Activated CD4-positive, alpha-beta memory T cell treated with anti-CD3 and anti-CD28 coated beads, Interleukin-2, amount 10 ng/mL, durations not matched to agents 7 days and 5 days (primary cell): ENCODE measurements at places on chromosomes 11 and 22. TPM values are rescaled to one million over a fixed set of nuclear protein-coding genes. Genes with fewer than 3 reads are reported as not detected.

DNA sequence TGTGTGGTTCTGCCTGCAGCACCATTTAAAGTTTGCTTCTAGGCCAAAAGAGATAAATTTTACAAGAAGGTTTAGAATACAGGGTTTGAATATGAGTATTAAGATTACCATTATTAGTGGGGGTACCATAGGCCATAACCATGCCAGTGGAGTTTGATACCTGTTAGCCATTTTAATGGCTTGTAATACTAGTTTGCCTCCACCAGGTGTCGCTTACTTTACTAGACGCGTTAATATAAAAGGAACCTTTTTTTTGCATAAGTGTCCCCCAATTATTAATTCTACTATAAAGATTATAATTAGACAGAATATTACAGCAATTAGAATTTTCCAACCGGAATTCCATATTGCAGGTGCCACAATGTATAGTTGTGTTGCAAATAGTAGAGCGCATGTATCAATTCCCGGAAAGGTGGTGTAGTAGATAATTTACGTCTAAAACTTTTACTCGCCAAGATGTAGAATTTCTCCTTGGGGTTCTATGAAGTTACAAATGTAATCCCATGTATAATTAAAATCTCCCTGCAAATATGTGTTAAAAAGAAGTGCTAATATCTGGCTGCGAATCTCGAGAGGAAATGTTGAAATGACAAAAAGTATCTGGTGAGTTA lies 16.1 kb downstream of the MS4A6E start:
- DNase-seq: no peak

DNA sequence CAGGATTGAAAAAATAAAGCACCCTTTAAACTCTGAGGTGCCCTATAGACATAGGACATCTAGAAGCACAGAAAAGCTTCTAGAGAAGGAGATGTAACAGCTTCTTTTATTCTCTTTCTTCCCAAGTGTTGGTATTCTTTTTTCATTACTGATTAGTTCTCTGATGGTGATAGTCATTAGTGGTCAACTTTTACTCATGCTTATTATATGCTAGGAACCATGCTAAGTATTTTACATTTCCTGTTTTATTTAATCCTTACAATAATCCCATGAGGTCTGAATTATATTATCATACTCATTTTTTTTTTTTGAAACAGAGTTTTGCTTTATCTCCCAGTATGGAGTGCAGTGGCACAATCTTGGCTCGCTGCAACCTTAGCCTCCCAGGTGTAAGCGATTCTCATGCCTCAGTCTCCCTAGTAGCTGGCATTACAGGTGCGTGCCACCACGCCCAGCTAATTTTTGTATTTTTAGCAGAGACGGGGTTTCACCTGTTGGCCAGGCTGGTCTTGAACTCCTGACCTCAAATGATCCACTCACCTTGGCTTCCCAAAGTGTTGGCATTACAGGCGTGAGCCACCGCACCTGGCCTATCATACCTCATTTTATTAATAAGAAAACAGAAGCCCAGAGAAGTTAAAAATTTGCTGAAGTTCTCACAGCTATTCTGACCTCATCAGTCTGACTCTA lies 3.0 kb downstream of the C11orf52 start:
- no peak for DNase-seq

DNA sequence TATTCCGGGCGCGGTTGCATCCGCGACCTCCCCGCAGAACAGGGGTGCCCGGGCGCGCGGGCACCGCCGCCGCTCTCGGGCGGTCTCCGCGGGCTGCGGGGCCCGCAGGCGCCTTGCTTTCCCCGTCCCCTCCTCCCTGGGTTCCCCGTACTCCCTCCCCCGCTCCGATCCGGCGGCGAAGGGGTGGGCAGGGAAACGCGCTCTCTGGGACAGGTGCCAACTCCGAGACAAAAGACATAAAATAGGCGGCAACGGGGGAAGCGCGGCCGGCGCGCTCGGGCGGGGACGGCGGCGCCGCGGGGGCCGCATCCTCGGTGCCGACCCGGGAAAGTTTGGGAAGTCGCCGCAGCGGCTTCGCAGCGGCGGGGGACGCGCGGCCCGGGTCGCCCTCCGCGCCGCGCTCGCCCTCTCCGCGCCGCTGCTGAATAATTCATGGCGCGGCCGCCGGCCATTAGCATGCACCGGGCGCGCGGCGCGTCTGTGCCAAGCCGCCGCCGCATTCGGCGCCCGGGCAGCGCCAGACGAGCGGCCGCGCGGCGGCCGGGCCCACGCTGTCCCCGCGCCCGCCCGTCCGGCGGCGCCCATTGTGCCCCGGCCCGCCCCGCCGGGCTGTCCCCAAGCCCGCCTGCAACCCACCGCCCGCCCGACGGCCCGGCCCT lies 78.7 kb upstream of the PPARA start:
- peak; percentile 52 for DNase-seq

DNA sequence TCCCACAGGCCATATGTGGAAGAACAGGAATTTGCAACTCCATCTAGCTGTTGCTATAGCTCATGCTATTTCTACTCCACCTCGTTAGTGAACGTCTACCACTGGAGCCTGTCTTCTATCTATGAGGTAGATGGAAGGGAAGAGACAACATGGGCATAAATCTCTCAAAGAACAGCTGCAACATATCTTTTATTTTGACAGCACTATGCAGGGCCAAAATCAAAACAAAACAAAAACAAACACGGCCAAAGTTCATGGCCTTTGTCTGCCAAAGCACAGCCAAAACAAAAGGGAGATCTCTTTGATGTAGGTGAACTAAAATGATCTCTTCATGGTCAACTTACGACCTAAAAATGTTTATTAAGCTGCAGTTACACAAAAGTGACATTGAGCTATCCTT lies 215.2 kb upstream of the MPPED2 start:
- no peak for DNase-seq

GRCh38 chr22:21726650-21727049 lies 8.9 kb downstream of the YPEL1 start:
- peak; percentile 54 for DNase-seq

GRCh38 chr11:85740481-85741400 lies 54.7 kb upstream of the CCDC89 start:
- no peak for DNase-seq

DNA sequence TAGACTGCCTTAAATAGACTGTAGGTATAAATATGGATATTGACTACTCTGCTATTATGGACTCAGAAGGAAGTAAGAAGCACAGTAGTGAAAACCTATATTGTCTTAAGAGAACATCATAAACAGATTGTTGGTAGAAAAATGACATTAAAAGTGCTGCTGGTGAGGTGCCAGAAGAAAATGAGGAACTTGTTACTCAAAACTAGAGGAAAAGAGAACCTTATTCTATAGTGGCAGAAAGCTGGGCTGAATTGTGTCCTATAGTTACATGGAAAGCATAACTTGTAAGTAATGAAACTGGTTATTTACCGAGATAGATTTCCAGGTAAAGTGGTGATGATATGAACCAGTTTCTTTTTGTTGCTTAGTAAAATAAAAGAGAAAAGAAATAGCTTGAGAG lies 109.7 kb upstream of the CTSC start:
- DNase-seq: no peak

GRCh38 chr11:8661001-8661795 lies 21.3 kb downstream of the TRIM66 start:
- DNase-seq: no peak

DNA sequence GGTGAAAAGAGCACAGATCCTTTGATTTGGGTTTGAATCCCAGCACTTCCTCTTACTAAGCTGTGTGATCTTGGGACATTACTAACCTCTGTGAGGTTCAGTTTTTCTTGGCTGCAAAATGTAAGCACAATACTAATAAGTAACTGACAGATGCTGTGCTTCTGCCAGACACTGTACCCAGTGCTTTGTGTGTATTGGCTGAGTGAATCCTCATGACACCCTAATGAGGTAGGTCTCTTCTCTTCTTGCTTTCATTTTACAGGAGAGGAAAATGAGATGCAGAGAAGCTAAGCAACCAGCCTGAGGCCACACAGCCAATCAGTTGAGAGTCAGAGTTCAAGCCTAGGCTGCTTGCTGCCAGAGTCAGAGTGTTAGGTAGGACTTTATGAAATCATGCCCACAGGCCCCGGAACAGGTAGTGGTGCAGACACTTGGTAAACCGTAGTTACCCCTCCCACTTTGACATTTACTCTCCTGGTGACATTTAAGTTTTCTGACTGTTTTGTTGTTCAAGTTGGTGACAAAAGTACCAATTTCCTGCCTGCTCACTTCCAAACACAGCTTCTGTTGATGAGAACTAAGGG lies 21.2 kb downstream of the PTPRJ start:
- DNase-seq: peak; percentile 93

DNA sequence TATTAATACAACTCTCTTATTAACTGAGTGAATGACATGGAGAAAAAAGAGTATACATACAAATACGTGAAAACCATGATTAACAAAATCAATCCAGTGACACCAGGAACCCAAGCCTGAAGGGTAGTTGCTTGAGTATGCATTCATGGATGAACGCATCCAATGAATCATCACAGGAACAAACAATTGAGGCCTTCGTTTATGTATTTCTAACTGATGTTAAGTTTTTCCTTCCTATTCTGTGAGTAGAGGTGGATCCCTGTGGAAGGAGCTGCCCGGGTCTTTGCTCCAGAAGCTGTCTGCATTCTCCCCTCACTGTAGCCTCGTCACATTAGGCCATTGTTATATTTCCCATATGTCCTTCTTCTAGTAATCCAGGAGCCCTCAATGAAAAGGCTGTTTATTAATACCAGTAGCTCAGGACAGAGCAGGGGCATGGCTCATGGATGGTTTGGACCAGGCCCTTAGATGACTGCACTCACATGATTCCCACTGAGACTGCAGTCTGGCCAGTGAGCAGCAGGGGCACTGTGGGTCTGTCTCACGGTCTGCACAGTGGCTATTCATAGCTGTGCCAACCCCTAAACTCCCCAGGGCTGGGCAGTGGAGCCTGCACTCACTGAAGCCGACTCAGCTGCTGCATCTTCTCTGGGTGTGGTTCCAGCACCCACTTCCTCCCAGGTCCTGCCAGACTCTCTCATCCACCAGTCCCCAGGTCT lies 128.1 kb upstream of the TOP3B start:
- peak; percentile 78 for DNase-seq

DNA sequence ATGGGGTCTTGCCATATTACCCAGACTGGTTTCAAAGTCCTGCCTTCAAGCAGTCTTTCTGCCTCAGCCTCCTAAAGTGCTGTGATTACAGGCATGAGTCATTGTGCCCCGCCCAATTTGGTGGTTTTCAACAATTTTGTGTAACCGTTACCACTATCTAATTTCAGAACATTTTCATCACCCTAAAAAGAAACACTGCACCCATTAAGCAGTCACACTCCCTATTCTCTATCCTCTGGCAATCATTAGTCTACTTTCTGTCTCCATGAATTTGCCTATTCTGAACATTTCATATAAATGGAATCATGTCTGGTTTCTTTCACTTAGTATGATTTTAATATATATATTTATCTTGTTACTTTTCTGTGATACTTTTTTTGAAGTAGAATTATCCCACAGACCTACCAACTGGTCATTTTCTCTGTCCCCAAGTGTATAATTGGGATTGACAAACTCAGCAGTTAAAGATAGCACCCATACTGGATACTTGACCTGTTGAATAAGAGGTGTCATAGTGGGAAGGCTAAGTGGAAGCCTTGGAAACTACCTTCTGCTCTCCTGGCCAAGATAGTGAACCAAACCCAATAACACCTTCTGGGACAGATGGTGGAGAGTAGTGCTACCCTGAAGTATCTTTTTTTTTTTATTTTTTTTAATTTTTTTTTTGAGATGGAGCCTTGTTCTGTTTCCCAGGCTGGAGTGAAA lies 64.8 kb downstream of the STIM1 start:
- peak; percentile 84 for DNase-seq

DNA sequence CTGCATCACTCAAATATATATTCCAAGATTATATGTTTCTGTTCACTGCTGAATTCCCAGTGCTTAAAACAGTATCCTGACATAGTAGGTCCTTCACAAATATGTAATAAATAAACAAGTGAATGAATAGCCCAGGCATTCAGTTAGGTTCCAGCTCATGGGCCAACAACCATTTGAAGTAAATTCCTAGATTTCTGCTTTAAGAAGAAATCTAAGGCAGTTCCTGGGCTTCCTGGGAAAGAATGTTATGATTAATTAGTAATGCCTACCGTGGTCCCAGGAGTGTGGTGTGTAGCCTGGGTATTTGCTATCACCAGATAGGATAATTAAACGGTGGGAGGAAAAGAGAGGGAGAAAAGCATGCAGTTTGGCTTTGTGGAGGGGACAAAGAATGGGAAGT lies 576.8 kb downstream of the SOX6 start:
- DNase-seq: no peak

GRCh38 chr11:614623-615503 lies 887 bp downstream of the IRF7 start:
- DNase-seq: no peak

- DNase-seq: no peak
Measured at GRCh38 chr11:3140291-3140603, 24.9 kb downstream of the OSBPL5 start.

GRCh38 chr11:13384908-13385640 lies 77.9 kb downstream of the BTBD10 start:
- no peak for DNase-seq

DNA sequence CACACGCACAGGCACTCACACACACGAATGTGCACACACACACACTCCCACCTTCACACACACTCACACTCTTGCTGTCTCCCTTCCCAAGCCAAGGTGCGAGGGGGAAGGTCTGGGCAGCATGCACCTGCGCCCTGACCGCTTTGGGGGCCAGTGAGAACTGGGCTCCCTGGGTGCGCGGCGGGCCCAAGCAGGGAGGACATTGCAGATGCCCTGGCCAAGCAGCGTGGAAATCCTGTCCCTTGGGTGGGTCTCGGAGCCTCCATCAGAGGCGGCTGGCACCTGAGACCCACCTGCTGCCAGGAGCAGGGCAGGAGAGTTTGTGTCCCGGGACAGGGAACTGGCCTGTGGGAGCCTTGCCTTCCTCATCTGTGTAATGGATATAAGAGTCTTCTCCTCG lies 3.3 kb downstream of the CD81 start:
- DNase-seq: no peak

GRCh38 chr11:73307323-73308002 lies 613 bp upstream of the ARHGEF17 start:
- peak; percentile 89 for DNase-seq

- no peak for DNase-seq
Measured at GRCh38 chr11:67405196-67405567, 1.3 kb downstream of the TBC1D10C start.

IRAG1 gene
- total RNA-seq: not detected

LRP4 gene
- 0.05 TPM for total RNA-seq

B4GALNT4 gene
- total RNA-seq: 0.23 TPM

WBP2NL gene
- 2.0 TPM for total RNA-seq

OR8G1 gene
- not detected for total RNA-seq

SGSM1 gene
- total RNA-seq: 0.35 TPM

GSTT2B gene
- total RNA-seq: not detected

DUSP8 gene
- total RNA-seq: 2.7 TPM

HTR3B gene
- total RNA-seq: not detected

SLC22A9 gene
- total RNA-seq: not detected

TUBA8 gene
- 0.88 TPM for total RNA-seq

MSANTD4 gene
- 14.7 TPM for total RNA-seq

RASGRP2 gene
- total RNA-seq: 179 TPM

ALDH3B1 gene
- total RNA-seq: not detected

ABCG4 gene
- not detected for total RNA-seq

SNX32 gene
- total RNA-seq: 0.83 TPM

TEX54 gene
- not detected for total RNA-seq
